Right atrium auricular region (tissue), 2 donors: ENCODE measurements at places on chromosomes 12 and 14. TPM values are rescaled to one million over a fixed set of nuclear protein-coding genes. Genes with fewer than 3 reads are reported as not detected.

- no peak overlapping the region for H3K27ac ChIP-seq
- no peaks in the 10 kb centered on the region for H3K4me1 ChIP-seq
- H3K27me3 ChIP-seq = no peaks in the 10 kb centered on the region
- H3K4me3 ChIP-seq = no peak overlapping the region
These were observed 78.8 kb upstream of the NEDD1 start for GRCh38 chr12:96828169-96828789.

DNA sequence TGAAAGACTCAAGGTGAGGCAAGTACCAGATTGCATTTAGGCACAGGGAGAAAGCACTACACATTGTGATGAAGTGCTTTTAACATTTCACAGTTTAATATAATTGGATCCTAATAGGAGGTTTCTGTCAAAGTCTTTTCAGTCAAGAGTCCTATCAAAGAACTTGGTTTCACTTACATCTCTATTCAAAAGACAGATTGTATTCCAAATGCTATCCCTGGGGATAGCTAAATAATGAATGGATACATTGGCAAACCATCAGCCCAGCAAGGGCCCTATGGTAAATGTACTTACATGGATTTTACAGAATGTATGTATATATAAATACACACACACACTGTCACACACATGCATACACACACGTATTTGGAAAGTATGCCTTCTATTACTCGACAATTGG, 655.5 kb upstream of the FLRT2 start:
- no peak overlapping the region for H3K27ac ChIP-seq
- DNase-seq = no peak
- H3K36me3 ChIP-seq = no peaks in the 10 kb centered on the region
- no peak overlapping the region for H3K4me3 ChIP-seq
- no peaks in the 10 kb centered on the region for H3K27me3 ChIP-seq

CLEC4E gene
- total RNA-seq = 3.2 TPM

DNA sequence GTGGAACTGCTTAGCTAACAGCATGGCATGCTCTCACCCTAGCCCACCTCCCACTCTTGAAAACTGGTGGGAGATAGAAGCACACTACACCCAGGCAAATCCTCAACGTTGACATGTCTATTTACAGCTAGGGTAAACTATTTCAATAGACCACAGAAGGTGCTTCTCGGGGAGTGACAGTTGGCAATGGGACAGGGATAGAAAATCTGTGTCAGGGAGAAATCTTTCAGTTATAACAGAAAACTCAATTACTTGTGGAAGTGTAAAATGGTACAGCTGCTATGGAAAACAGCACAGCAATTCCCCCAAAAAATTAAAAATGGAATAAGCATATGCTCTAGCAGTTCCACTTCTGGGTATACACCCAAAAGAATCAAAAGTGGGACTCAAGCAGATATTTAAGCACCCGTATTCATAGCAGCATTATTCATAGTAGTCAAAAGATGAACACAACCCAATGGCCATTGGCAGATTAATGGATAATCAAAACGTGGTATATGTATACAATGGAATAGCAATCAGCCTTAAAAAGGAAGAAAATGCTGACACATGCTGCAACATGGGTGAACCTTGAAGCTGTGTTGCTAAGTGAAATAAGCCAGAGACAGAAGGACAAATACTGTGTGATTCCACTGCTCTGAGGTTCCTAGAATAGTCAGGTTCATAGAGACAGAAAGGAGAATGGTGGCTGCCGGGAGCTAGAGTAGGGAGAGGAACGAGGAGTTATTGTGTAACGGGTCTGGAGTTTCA, 92.5 kb downstream of the STAB2 start:
- peaks cover 17% of the 10 kb centered on the region for H3K4me1 ChIP-seq
- H3K27ac ChIP-seq = no peak overlapping the region
- no peak for DNase-seq
- H3K4me3 ChIP-seq = no peak overlapping the region

EID3 gene
- total RNA-seq = 2.9 TPM

- DNase-seq = peak; percentile 59
- H3K27ac ChIP-seq = peak overlapping the region; percentile 35
- H3K4me3 ChIP-seq = no peak overlapping the region
- H3K36me3 ChIP-seq = no peaks in the 10 kb centered on the region
These were observed 268.7 kb upstream of the TBX3 start for GRCh38 chr12:114952573-114953271.

PAPLN gene
- 6.7 TPM for total RNA-seq

PKP2 gene
- total RNA-seq = 271 TPM

- no peak overlapping the region for H3K4me3 ChIP-seq
- H3K4me1 ChIP-seq = no peaks in the 10 kb centered on the region
- no peak for DNase-seq
- no peaks in the 10 kb centered on the region for H3K36me3 ChIP-seq
These were observed 41.5 kb downstream of the FAM186A start for GRCh38 chr12:50354908-50355307.

- H3K27ac ChIP-seq = peak overlapping the region; percentile 4
- H3K4me3 ChIP-seq = no peak overlapping the region
- DNase-seq = no peak
- H3K36me3 ChIP-seq = no peaks in the 10 kb centered on the region
- no peaks in the 10 kb centered on the region for H3K4me1 ChIP-seq
These were observed 26.4 kb downstream of the TM7SF3 start for GRCh38 chr12:26987634-26988424.

SP7 gene
- not detected for total RNA-seq

- no peak overlapping the region for H3K4me3 ChIP-seq
- no peaks in the 10 kb centered on the region for H3K27me3 ChIP-seq
- H3K27ac ChIP-seq = no peak overlapping the region
- H3K4me1 ChIP-seq = no peaks in the 10 kb centered on the region
These were observed 16.1 kb upstream of the SH2B3 start for GRCh38 chr12:111389635-111390034.

HOXC5 gene
- not detected for total RNA-seq

- no peaks in the 10 kb centered on the region for H3K36me3 ChIP-seq
- peaks cover 42% of the 10 kb centered on the region for H3K4me1 ChIP-seq
- H3K27ac ChIP-seq = no peak overlapping the region
- H3K27me3 ChIP-seq = no peaks in the 10 kb centered on the region
These were observed 8.4 kb downstream of the NIN start for GRCh38 chr14:50822501-50823042.

DNA sequence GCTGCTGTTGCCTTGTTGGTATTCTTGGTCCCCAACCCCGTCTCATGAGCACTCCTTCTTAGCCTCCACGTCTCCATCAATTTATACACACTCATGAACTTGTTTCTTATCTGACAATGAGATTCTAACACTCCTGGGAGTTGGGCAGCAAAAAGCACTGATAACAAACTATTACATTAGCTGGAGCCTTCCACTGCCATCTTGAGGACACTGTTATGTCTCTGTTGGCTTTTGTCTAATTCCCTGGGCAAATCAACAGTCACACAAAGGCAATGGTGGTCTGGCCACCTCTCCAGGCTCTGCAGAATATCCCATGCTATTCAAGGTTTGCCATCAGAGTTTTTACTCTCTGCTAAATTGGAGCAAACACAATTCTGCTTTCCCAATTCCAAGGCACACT, 117.8 kb upstream of the COCH start:
- H3K27ac ChIP-seq = no peak overlapping the region
- H3K4me1 ChIP-seq = no peaks in the 10 kb centered on the region
- no peak for DNase-seq
- H3K27me3 ChIP-seq = no peaks in the 10 kb centered on the region

APOF gene
- total RNA-seq = not detected

DNA sequence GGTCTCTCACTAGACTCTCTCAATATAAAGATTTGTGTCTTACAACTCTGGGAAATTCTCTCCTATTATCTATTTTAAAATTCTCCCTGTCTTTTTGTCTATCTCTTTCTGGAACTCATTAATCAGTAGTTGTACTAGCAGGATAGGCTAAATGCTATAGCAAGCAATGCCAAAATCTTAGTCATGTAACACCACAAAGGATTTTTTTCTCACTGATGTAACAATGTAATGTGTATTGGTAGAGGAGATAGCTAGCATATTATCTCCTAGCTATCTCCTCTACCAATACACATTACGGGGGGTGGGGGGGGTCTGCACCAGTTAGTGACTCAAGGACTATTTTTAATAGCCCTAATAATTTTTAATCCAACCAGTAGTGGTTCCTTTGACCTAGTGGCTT, 225.4 kb downstream of the KLHL28 start:
- H3K27me3 ChIP-seq = no peaks in the 10 kb centered on the region
- no peak overlapping the region for H3K27ac ChIP-seq
- no peaks in the 10 kb centered on the region for H3K4me1 ChIP-seq
- H3K4me3 ChIP-seq = no peak overlapping the region
- H3K36me3 ChIP-seq = no peaks in the 10 kb centered on the region

DNA sequence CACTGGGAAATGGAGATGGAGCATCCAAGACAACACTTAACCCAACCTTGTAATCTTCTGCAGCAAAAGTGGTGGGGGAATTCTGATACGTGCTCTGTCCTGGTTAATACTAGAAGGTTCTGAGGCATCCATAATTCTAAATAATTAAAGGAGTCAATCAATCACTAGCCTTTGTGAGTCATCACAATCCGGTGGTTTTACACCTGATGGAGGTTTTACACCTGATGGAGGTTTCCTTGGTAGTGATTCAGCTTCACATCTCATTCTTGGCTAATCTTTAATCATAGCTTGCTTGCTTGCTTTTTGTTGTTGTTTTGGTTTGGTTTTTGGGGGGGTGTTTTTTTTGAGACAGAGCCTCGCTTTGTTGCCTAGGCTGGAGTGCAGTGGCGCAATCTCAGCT, 343.4 kb downstream of the DPF3 start:
- no peaks in the 10 kb centered on the region for H3K27me3 ChIP-seq
- H3K27ac ChIP-seq = no peak overlapping the region
- no peak for DNase-seq

GRCh38 chr14:105422695-105423487, 3.3 kb downstream of the MTA1 start:
- H3K27ac ChIP-seq = peak overlapping the region; percentile 78
- H3K27me3 ChIP-seq = no peaks in the 10 kb centered on the region
- H3K4me3 ChIP-seq = no peak overlapping the region

DHRS7 gene
- 71.8 TPM for total RNA-seq

- no peaks in the 10 kb centered on the region for H3K4me1 ChIP-seq
- no peaks in the 10 kb centered on the region for H3K36me3 ChIP-seq
- no peak for DNase-seq
- H3K27me3 ChIP-seq = no peaks in the 10 kb centered on the region
- no peak overlapping the region for H3K27ac ChIP-seq
These were observed 135.8 kb downstream of the SLC8A3 start for GRCh38 chr14:70052990-70053389.

B4GALNT1 gene
- total RNA-seq = 3.5 TPM

- H3K4me3 ChIP-seq = no peak overlapping the region
- H3K27me3 ChIP-seq = no peaks in the 10 kb centered on the region
- no peaks in the 10 kb centered on the region for H3K4me1 ChIP-seq
These were observed 102.7 kb downstream of the BTG1 start for GRCh38 chr12:92042791-92043531.

DNA sequence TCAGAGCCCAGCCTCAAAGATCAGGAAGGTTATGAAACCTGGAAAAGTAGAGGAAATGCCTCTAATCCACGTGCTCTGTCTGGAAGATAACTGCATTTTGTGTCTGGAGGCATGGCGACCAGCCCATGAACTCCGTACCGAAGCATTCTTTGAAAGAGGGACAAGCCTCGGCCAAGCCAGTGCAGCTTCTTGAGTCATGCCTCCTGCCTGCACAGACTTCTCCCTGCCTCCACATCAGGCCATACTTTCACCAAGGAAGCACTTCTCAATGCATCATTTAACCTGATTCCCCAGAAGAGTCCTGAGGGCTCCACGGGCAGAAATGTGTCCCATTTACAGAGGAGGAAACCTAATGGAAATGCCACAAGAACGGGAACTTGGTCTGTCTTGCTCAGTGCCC, 3.4 kb downstream of the ACTN1 start:
- H3K4me1 ChIP-seq = peaks cover 64% of the 10 kb centered on the region
- H3K27me3 ChIP-seq = no peaks in the 10 kb centered on the region
- DNase-seq = no peak
- H3K36me3 ChIP-seq = peaks cover 33% of the 10 kb centered on the region
- no peak overlapping the region for H3K4me3 ChIP-seq

DNA sequence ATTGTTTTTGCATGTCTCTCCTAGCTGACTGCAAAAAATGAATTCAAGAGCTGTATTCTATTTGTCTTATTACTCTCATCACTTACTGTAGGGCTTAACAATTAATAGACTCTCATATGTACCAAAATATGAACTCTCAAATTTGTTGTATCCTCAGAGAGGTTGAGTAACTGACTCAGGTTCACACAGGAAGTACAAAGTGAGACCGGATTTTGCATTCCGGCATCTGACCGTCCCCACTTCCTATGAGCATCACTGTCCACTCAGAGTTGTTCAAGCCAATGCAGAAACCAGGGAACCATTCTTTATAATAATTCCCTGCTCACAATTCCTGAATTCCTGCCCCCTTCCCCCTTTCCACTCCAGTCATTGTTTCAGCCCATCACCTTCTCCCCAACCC, 113.3 kb upstream of the AMIGO2 start:
- no peaks in the 10 kb centered on the region for H3K4me1 ChIP-seq
- H3K36me3 ChIP-seq = no peaks in the 10 kb centered on the region
- H3K27me3 ChIP-seq = no peaks in the 10 kb centered on the region
- no peak for DNase-seq

DNA sequence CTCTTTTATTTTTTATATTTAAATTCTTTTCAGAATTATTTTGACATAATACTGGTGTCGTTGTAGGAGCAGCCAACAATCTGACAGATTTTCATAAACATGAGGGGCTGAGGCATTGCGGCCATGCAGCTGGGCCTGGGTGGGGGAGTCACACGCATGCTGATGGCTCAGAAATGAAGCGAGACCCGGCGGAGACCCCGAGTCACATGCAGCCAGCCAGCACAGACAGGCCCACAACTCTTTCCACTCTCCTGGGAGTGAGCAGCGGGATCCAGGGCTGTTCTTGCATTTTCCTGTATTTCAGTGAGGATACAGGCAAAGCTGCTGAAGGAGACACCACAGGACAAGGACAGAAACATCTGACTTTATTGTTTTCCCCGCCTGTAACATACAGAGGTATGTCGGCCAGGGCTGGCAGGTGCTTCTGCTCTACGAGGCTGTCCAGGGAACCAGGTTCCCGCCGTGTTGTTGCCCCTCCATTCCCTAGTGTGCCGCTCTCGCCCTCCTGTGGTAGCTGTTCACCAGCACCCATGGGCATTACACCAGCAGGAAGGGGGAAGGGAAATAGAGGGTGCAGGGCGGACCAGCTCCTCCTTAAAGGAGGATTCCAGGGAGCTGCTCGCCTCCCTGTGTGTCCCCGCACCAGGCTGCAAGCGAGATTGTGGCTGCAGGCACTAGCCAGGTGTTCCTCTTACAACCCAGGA, 30.5 kb downstream of the FZD10 start:
- no peak overlapping the region for H3K27ac ChIP-seq
- no peak overlapping the region for H3K4me3 ChIP-seq
- H3K4me1 ChIP-seq = no peaks in the 10 kb centered on the region
- no peaks in the 10 kb centered on the region for H3K36me3 ChIP-seq
- H3K27me3 ChIP-seq = no peaks in the 10 kb centered on the region

GRCh38 chr12:19018302-19018970, 111.1 kb upstream of the PLEKHA5 start:
- H3K4me1 ChIP-seq = no peaks in the 10 kb centered on the region
- no peaks in the 10 kb centered on the region for H3K36me3 ChIP-seq
- H3K27ac ChIP-seq = no peak overlapping the region
- H3K4me3 ChIP-seq = no peak overlapping the region
- DNase-seq = no peak

- H3K36me3 ChIP-seq = no peaks in the 10 kb centered on the region
- no peaks in the 10 kb centered on the region for H3K4me1 ChIP-seq
- no peak for DNase-seq
- no peak overlapping the region for H3K27ac ChIP-seq
- H3K27me3 ChIP-seq = no peaks in the 10 kb centered on the region
These were observed 62.1 kb upstream of the KIF21A start for GRCh38 chr12:39505023-39505422.

GRCh38 chr14:63855281-63855680, 2.5 kb downstream of the SYNE2 start:
- DNase-seq = no peak
- no peaks in the 10 kb centered on the region for H3K36me3 ChIP-seq
- peak overlapping the region; percentile 14 for H3K4me3 ChIP-seq
- no peaks in the 10 kb centered on the region for H3K4me1 ChIP-seq

GTF2A1 gene
- total RNA-seq = 14.6 TPM

ASCL4 gene
- total RNA-seq = not detected

MGST1 gene
- total RNA-seq = 173 TPM
